ENCODE measurements at places on chromosomes 12 and 14.

GRCh38 chr14:85934123-85934885 is 404.4 kb downstream of the FLRT2 start:
- DNase-seq, result peak; percentile 70

- no peak for DNase-seq
These were observed 13.0 kb upstream of the MFAP5 start for GRCh38 chr12:8675591-8676036.

- peak; percentile 2 for DNase-seq
These were observed 11.2 kb downstream of the ATG2B start for GRCh38 chr14:96351986-96352385.

DNA sequence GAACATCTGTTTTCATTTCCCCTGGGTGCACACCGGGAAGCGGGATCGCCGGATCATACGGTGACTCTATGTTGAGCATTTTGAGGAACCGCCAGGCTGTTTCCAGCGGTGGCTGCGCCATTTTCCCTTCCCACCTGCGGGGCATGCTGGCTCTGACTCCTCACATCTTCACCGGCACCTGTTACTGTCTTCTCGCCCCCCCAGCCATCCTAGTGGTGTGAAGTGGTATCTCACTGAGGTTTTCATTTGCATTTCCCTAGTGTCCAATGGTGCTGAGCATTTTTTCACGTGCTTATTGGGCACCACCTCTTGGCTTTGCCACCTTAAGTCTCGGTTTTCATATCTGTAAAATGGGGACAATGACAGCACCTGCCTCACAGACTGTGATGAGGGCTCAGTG is 44.1 kb upstream of the EML1 start:
- DNase-seq, result no peak

GRCh38 chr12:89960607-89961394 is 252.2 kb upstream of the ATP2B1 start:
- DNase-seq, result no peak

All from A549 (cell line).